Transverse colon (tissue), 4 donors: ENCODE measurements at places on chromosomes 7 and 10.

GRCh38 chr10:127462643-127463295 is 86.3 kb upstream of the NPS start:
- H3K4me3 ChIP-seq, result no peak overlapping the region
- H3K27ac ChIP-seq, result no peak overlapping the region
- H3K27me3 ChIP-seq, result no peaks in the 10 kb centered on the region
- no peak for DNase-seq

DNA sequence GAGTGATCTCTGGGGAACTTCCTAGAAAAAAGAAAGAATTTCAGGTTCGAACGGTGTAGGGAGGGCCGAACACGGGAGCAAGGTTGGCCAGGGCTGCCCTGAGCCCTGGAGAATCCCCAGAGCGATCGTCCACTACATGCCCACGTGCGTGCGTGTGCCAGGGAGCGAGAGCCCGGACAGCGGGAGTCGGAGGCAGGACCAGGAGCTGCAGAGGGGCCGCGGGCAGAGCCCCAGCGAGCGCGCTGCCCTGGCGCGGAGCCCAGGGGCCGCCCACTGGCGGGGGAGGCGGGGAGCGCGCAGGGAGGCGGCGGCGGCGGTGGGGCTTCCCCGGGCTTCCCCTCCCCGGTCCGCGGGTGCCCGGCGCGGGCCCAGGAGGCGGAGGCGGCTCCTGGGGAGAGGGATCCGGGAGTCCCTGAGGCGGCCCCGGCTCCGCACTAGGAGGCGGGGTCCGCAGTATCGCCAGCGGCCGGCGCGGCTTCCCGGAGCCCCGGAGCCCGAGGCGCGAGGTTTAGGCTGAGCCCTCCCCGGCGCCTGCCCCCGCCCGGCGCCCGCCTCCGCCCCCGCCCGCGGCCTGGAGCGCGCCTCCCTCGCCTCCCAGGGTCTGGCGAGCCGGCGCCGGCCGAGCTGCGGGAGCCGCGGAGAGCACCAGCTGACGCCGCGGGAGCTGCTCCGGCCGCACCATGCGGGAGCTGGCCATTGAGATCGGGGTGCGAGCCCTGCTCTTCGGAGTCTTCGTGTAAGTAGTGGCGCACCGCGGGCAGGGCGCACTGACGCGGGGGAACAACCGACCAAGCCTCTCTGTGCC is at the start of gene PLPP4:
Gene PLPP4 (plus strand): TSS at position 602 of the 805 bp plus-strand sequence. CDS start 79 bp downstream, at position 681.
- H3K27me3 ChIP-seq, result peaks cover 58% of the 10 kb centered on the region
- DNase-seq, result no peak
- no peaks in the 10 kb centered on the region for H3K36me3 ChIP-seq
- peaks cover 5% of the 10 kb centered on the region for H3K4me1 ChIP-seq

- no peak for DNase-seq
- H3K36me3 ChIP-seq, result no peaks in the 10 kb centered on the region
- H3K4me3 ChIP-seq, result peak overlapping the region; percentile 99
- no peaks in the 10 kb centered on the region for H3K27me3 ChIP-seq
- no peaks in the 10 kb centered on the region for H3K4me1 ChIP-seq
These were observed 280 bp downstream of the DNAAF5 start for GRCh38 chr7:726854-727103.

DNA sequence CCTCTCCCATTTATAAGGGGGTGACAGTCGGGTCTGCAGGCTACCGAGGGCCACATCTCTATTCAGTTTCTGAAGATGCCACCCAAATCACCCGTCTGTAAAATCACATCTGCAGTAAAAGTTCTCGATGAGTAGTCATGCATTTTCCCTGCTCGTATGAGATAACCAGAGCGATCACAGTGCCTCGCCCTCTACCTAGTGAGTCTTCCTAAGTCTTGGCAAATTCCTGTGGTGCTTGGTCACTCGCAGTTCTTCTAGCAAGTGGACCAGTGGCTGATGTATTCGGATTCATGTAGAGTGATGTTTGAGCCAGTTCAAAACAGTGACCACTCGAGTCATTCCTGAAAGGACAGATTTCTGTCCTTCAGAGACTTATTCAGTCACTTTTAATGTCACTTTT is 44.9 kb downstream of the INSYN2A start:
- H3K4me3 ChIP-seq, result no peak overlapping the region
- H3K27me3 ChIP-seq, result no peaks in the 10 kb centered on the region
- no peaks in the 10 kb centered on the region for H3K4me1 ChIP-seq
- no peak overlapping the region for H3K27ac ChIP-seq
